ENCODE measurements at places on chromosomes 16 and 17. TPM values are rescaled to one million over a fixed set of nuclear protein-coding genes. Genes with fewer than 3 reads are reported as not detected.

The STH gene
- total RNA-seq = not detected

The RHBDL1 gene
- total RNA-seq = 1.6 TPM

The IRX3 gene
- 67.1 TPM for total RNA-seq

The HOXB8 gene
- total RNA-seq = 13.8 TPM

The E4F1 gene
- total RNA-seq = 35.3 TPM

The KRTAP4-4 gene
- total RNA-seq = not detected

The MYL4 gene
- 1,135 TPM for total RNA-seq

The P2RX1 gene
- 0.21 TPM for total RNA-seq

The RIPOR1 gene
- 37.8 TPM for total RNA-seq

The CD300A gene
- total RNA-seq = not detected

The SALL1 gene
- not detected for total RNA-seq

The HYDIN gene
- total RNA-seq = 0.37 TPM

The ALOXE3 gene
- total RNA-seq = not detected

The CMTM4 gene
- total RNA-seq = 10.9 TPM

The SKAP1 gene
- total RNA-seq = not detected

The SLC9A5 gene
- 0.94 TPM for total RNA-seq

The NGFR gene
- 44.7 TPM for total RNA-seq

The TBC1D3I gene
- total RNA-seq = 0.13 TPM

The NUP88 gene
- total RNA-seq = 65.2 TPM

The KREMEN2 gene
- total RNA-seq = 17.8 TPM

The REXO5 gene
- 5.7 TPM for total RNA-seq

The PRKCB gene
- total RNA-seq = not detected

The MYOCD gene
- 0.05 TPM for total RNA-seq

The CD300LB gene
- total RNA-seq = not detected

The GALR2 gene
- not detected for total RNA-seq

The PMFBP1 gene
- not detected for total RNA-seq

The CD7 gene
- total RNA-seq = 1.4 TPM

The CCL17 gene
- not detected for total RNA-seq

The FOXL1 gene
- 1.5 TPM for total RNA-seq

The HBQ1 gene
- total RNA-seq = not detected

The KRTAP2-2 gene
- not detected for total RNA-seq

The ITGAX gene
- total RNA-seq = not detected

The ZG16 gene
- total RNA-seq = not detected

The COG8 gene
- total RNA-seq = 55.0 TPM

The RCVRN gene
- not detected for total RNA-seq

The COX10 gene
- total RNA-seq = 31.1 TPM

The C17orf78 gene
- not detected for total RNA-seq

The CD300LG gene
- total RNA-seq = not detected

The RAMP2 gene
- not detected for total RNA-seq

The SCGB1C2 gene
- 1.1 TPM for total RNA-seq

The GPR179 gene
- total RNA-seq = 0.05 TPM
